Stimulated activated CD4-positive, alpha-beta T cell treated with anti-CD3 and anti-CD28 coated beads, Interleukin-4, amount 100 ng/mL, for 48 hours (primary cell): ENCODE measurements at places on chromosomes 3 and 15.

GRCh38 chr15:41564286-41564959, 5.4 kb downstream of the TYRO3 start:
- DNase-seq: no peak

DNA sequence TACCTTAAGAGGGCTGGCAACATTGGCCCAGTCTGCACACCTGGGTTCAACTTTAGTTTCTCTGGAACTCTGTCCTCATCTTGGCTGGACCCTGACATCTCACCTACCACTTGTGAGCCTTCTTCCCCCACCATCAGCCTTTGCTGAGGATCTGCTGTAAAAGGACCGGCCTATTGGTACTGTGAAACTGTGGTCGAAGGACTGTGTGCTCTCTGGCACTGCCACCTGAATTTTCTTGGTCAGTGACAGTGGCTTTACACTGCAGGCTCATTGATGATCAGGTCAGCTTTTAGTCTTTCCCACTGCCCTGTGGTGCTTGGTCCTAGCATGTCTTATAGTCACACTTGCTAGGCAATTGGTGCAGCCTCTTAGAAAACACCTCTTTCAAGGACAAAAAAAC, 86.9 kb downstream of the PEX5L start:
- DNase-seq: no peak

GRCh38 chr3:171213178-171213577, 186.7 kb upstream of the SLC2A2 start:
- DNase-seq: no peak

- no peak for DNase-seq
These were observed 54.0 kb upstream of the CDIN1 start for GRCh38 chr15:36525430-36525829.

GRCh38 chr3:121871430-121871829, 22.8 kb upstream of the SLC15A2 start:
- no peak for DNase-seq

DNA sequence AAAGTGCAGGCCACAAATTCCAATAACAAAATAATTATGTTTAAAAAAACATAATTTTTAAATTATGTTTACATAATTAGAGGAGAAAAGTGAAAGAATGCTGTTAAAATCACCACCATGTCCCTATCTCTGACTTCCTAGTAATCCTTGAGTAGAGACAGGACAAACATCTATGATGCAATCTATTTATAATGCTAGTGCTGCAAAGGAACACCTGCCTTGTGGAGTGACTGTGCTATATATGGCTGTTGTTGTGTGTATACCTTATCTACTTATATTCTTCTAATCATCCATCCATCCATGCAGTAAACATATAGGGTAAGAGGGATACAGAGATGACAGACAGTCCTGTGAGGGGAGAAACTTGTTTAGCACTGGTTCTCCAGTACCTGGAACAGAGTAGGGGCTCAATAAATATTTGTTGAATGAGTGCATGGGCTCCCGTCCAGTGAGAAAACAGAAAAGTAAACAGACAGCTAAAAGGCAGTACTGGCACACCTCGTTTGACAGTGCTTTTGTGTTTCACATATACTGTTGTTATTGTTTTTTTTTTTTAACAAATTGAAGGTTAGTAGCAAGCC, 229.3 kb upstream of the UBE2E1 start:
- no peak for DNase-seq

DNA sequence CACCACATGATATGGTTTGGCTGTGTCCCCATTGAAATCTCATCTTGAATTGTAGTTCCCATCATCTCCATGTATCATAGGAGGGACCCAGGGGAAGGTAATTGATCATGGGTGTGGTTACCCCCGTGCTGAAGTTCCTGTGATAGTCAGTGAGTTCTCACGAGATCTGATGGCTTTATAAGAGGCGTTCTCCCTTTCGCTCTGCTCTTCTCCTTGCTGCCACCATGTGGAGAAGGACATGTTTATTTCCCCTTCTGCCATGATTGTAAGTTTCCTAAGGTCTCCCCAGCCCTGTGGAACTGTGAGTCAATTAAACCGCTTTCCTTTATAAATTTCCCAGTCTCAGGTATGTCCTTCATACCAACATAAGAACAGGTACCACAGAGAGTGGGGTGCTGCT, 21.9 kb downstream of the OSTN start:
- no peak for DNase-seq

- DNase-seq: peak; percentile 40
These were observed 20.4 kb upstream of the NFKBIZ start for GRCh38 chr3:101828691-101829436.
